ENCODE measurements at places on chromosomes 7 and 10.

- no peak for DNase-seq
Measured at GRCh38 chr10:101018600-101019439, 12.1 kb downstream of the PDZD7 start.

GRCh38 chr7:49643321-49643720 is 130.1 kb upstream of the VWC2 start:
- no peak for DNase-seq

DNA sequence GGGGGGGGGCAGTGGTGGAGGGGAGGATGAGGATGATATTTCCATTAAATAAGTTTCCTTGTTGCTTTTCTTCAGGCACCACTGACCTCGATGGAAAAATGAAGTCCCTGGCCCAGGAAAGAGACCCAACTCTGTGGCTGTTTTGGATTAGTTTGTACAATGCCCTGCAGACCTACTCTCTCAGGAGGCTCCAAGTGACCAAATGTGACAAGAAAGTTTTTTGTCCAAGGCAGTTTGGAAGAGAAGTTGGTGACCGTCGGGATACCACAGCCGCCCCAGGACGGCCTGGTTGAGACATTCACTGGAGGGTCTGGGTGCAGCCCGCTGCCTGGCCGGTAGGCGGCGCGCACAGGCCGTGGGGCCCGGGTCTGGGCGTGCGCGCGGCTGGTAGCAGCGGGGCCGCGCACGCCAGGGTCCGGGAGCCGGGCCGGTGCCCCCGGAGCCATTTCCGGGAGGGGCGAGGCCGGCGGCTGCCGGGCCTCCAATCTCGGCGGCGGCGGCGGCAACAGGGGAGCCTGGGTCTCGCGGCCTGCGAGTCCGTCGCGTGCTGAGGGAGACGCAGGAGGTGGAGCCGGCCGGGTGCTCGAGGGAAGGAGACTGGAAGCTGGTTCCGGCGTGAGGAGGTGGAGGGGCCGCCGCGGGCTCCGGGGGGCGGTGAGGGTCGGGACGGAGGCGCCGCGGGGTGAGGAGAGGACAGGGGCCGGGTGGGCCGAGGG is at the start of gene SGPL1:
Gene SGPL1, plus strand, starts transcription at position 445 of the 716 bp plus-strand sequence. CDS start 906 bp downstream, outside the sequence.
- no peak for DNase-seq

DNA sequence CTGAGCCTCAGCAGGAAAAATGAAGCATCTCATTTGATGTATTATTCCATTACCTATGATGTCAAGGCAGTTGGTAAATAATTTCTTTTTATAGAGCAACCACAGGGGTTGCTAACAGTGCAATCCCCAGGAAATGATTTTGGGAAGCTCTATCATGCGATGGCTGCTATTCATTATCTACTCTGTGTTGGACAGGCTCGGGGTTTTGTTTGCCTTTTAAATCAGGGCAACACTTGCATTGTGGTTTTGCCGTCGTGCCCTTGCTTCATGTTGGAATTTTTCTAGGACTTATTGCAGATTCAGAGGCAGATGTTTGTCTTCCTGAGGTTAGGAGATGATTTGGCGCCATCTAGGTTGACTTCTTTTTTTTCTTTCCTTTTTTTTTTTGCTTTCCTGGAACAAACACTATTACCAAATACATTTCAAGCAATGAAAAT is 128.4 kb downstream of the BICC1 start:
- peak; percentile 85 for DNase-seq

GRCh38 chr7:120431016-120431415 is 158.0 kb downstream of the KCND2 start:
- no peak for DNase-seq

GRCh38 chr10:110742801-110743200 is 98.7 kb downstream of the RBM20 start:
- DNase-seq, result no peak

DNA sequence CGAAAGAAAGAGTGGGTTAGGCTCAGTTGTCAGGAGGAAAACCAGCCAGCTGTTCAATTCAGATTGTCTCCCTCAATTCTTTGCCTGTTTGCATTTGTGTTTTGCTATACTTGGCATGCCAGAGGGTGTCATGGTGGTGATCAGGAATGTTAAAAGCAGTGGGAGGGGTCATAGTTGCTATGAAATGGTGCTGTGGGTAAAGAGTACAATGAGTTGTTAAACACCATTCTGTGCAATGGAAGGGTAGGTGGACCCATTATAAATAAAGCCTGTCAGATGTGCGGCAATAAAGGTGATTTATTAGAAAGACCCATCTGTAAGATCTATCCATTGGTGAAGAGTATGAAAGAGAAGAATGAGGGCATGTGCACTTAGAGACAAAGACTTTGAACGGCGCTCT is 82.2 kb downstream of the MRPL32 start:
- DNase-seq, result no peak

- DNase-seq, result no peak
Measured at GRCh38 chr7:64905133-64905532, 2.1 kb downstream of the ZNF273 start.

All from epithelial cell of proximal tubule (primary cell).